Natural killer cell (primary cell): ENCODE measurements at places on chromosomes 1 and 21. TPM values are rescaled to one million over a fixed set of nuclear protein-coding genes. Genes with fewer than 3 reads are reported as not detected.

The TAS1R1 gene
- total RNA-seq = not detected

The RALGPS2 gene
- total RNA-seq = 11.8 TPM

The RIT1 gene
- 79.1 TPM for total RNA-seq

The FCMR gene
- total RNA-seq = 177 TPM

The TAL1 gene
- total RNA-seq = 6.7 TPM

The CDC7 gene
- total RNA-seq = 7.9 TPM

The B3GALT5 gene
- not detected for total RNA-seq

The C1orf115 gene
- 0.33 TPM for total RNA-seq

The SFN gene
- total RNA-seq = 1.3 TPM

The SPRR2E gene
- total RNA-seq = not detected

The CFAP141 gene
- total RNA-seq = not detected

The KIAA0040 gene
- 21.2 TPM for total RNA-seq

The ST3GAL3 gene
- total RNA-seq = 22.2 TPM

The MYOG gene
- total RNA-seq = not detected

The OR14K1 gene
- not detected for total RNA-seq

The ECE1 gene
- 70.1 TPM for total RNA-seq

The YBX1 gene
- total RNA-seq = 239 TPM

The ZMYND12 gene
- total RNA-seq = 1.1 TPM
